Activated T-cell treated with anti-CD3 and anti-CD28 coated beads, Interleukin-2, amount 50 U/mL, for 48 hours (primary cell): ENCODE measurements at places on chromosomes 11 and 22.

DNA sequence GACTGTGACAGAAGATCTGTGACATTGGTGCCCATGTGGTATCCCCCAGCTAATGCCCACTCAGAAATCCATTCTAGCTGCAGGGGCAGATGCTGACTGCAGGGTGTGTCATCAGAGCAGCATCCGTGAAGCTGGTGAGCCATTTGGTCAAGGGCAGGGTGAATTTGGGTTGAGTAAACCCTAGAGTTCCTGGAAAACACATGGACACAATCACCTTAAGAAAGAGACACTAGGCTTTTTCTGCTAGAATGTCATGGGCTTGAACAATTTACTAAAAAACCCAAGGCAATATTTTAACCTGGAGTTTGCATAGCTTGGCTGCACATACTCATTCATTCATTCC lies 100.0 kb downstream of the ADAMTS15 start:
- DNase-seq: no peak

DNA sequence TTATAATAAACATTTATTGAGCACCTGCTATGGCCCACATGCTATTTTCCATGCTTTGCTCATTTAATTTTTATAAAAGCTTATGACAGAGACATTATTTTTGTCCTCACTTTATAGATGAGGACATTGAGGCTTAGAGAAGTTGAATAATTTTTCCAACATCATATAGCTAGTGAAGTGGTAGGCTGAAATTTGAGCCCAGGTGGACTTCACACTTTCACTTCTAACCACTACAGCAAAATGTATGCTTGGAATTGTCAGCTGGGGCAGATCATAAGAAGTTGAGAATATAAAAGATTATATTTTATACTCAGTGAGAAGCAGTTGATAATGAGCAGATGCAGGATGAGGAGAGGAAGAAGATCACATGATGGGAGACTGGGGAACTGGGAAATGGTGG lies 146.1 kb downstream of the LDLRAD3 start:
- DNase-seq: no peak

DNA sequence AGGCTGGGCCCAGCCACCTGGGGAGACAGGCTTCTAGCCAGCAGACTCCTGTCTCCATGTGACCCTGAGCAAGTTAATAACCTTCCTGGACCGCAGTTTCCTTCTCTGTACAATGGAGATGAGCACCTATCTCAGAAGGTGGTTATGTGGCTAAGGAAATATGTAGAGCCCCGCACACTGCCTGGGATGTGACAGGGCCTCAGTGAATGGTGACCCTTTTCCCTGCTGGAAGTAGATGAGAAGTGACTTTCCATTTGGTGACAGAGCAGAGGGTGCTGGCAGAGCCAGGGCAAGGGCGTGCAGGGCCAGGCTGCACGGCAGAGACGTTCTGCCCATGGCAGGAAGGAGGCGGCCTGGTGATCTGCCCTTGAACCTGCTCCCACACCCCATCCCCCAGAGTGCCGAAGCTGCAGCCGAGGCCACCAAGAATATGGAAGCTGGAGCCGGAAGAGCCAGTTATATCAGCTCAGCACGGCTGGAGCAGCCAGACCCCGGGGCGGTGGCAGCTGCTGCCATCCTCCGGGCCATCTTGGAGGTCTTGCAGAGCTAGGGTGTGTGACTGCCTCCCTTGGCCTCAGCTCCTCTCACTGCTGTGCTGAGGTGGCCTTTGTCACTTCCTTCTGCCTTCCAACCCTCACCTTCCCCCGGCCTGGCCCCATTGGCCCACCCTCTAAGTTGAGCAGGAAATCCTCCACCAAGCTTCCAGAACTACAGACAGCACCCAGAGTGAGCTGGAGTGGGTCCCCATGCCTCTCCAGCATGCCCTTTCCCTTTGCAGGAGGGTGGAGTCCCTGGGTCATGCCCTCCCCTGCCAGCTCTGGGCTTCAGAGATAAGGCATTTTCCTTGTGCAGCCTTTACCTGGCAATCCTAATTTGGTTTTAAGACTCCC lies 13.2 kb downstream of the TKFC start:
- no peak for DNase-seq

DNA sequence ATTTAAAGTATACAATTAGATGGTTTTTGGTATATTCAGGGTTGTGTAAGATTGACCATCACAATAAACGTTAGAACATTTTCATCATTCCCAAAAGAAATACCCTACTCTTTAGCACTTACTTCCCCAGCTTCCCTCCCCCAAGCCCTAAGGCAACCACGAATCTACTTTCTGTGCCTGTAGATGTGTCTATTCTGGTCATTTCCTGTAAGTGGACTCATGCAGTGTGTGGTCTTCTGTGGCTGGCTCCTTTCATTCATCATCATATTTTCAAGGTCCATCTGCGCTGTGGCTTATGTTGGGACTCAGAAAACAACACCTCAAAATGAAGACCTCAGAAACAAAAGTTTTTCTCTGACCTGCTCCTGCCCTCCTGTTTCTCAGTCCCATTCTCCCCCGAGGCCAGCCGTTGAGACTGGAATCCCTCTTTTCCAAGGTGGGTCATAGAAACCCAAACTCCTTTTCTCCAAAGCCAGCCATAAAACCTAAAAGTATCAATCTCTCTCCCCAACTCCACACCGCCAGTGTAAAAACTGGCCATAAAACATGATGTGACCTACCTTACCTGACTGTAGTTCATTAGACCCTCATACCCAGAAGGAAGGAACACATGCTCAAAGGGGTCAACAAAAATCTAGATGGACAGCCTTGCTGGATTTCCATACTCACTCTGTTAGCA lies 12.9 kb upstream of the TMPRSS13 start:
- no peak for DNase-seq

- DNase-seq: no peak
These were observed 8.8 kb downstream of the KIAA1671 start for GRCh38 chr22:24961217-24961844.

DNA sequence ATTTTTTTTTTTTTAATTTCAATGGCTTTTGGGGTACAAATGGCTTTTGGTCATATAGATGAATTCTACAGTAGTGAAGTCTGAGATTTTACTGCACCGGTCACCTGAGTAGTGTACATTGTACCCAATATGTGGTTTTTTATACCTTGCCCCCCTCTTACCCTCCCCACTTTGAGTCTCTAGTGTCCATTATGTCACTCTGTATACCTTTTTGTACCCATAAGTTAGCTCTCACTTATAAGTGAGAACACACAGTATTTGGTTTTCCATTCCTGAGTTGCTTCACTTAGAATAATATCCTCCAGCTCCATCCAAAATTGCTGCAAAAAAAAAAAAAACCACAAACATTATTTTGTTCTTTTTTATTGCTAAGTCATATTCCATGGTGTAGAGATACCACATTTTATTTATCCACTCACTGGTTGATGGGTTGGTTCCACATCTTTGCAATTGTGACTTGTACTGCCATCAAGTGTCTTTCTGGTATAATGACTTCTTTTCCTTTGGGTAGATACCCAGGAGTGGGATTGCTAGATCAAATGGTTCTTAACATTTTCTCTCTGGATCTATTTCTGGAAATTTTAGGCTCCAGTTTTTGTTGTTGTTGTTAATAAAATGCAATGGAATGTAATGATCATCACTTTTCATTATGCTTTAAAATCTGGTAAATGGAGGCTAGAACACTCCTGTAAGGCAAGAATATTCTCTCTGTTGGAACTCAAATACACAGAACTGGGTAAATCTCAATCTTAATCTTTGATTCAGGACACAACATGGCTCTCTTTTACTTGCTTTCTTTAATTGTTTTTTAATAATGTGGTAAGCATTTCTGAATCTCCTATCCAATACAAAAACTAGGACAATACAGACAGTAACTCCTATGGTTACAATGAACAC lies 10.3 kb downstream of the NEAT1 start:
- no peak for DNase-seq

- DNase-seq: no peak
These were observed at the start of gene ABCG4 for GRCh38 chr11:119149018-119149785. TSS of gene ABCG4 (plus strand) at chr11:119149052. CDS start at chr11:119149966, 914 bp downstream.

- DNase-seq: no peak
These were observed 37.4 kb downstream of the PRR5L start for GRCh38 chr11:36333468-36333867.

- DNase-seq: no peak
These were observed 221.4 kb downstream of the BLID start for GRCh38 chr11:121894581-121894980.

- no peak for DNase-seq
These were observed 298.3 kb downstream of the KIRREL3 start for GRCh38 chr11:126702165-126702720.

DNA sequence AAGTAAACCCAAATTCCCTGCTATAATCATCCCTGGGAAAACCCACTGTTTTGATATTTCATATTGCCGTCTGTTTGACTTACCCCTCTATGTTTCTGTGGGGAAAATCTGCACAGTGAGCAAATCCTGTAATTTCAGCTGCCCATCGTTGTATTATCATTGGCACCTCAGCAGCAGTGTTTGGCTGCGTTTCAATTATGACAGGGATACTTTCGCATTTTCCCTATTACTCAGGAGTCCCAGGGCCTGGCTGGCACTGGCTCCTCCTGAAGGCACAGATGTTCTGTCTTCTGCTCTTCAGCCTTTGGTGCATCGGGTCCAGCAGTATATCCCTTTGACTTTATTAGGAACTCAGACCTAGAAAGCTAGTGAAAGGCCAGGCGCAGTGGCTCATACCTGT lies 12.2 kb upstream of the MMP12 start:
- no peak for DNase-seq
